ENCODE measurements at places on chromosomes 2 and 18.

GRCh38 chr2:173989884-173990215, 24.7 kb upstream of the SP3 start:
- DNase-seq = no peak

DNA sequence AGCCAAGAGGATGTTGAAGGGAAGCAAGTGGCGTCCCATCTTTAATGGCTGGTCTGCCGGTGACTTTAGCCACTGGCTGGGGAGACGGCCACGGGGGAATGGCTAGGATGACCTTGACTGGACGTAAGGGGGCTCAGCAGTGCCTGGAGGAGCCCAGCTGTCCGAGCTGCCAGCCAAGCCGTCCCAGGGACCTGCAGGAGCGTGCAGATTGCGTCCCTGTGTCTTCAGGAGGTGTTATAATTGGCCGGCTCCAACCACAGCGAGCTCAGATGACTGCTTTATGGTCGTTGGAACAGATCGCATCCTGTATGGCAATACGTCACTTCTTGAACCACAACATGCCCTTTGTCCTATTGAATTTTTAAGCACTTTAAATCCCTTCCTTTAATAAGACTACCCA, 204.6 kb downstream of the EIPR1 start:
- DNase-seq = no peak

DNA sequence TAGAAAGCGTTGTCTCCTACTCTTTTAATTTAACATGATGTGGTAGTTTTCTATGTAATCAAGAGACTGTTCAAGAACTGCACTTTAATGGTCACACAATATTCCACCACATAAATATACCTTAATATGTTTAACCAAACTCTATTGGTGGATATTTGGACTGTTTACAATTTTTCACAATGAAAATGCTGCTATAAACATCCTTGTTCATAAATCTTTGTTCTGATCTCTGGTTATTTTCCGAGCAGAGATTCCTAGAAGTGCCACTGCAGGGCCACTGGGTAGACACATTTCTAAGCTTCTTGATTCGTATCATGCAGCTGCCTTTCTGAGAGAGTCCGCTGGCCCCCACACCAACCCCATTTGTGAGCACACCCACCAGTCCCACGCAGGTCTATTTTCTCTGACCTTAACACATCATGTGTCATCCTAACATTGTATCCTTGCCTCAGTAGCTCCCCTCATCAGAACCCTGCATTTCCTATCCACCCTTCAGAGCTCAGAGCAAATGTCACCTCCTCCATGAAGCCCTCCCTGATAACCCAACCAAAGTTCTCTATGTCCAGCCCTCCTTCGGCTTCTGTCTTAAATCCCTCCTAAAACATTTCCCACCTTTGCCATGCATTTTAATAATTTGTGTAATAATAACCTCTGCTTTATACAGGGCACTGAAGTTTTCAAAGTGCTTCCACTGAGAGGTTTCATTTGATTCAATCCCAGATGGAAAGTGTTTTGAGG, 26.6 kb downstream of the KCNK3 start:
- no peak for DNase-seq

GRCh38 chr2:234686088-234686890, 189.4 kb upstream of the ARL4C start:
- no peak for DNase-seq

GRCh38 chr2:134336352-134336751, 82.5 kb downstream of the MGAT5 start:
- no peak for DNase-seq

DNA sequence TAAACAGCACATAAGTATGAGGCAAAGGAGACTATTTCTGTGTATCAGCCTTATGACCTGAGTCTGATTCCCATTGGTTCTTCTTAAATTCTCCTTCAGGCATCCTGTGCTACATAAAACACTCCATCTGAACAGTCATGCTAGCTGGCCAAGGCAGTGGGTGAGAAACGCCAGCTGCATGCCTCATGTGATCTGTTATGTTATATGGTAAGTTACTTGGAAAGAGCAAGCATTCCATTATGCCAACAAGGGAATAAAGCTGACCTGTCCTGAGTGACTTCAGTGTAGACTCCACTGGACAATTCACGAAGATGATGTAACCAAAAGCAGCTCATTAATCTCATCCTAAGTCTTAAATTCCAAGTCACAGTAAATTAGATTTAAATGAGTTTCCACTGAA, 216.5 kb upstream of the FN1 start:
- DNase-seq = no peak

GRCh38 chr18:10265560-10266333, 188.7 kb upstream of the APCDD1 start:
- DNase-seq = peak; percentile 23

- DNase-seq = no peak
Observed at GRCh38 chr2:26067980-26068507, 34.2 kb downstream of the RAB10 start.

GRCh38 chr2:101251844-101252407, 760 bp upstream of the CNOT11 start:
- DNase-seq = no peak

- no peak for DNase-seq
Observed at GRCh38 chr2:121408641-121409040, 122.0 kb upstream of the RNU4ATAC start.

DNA sequence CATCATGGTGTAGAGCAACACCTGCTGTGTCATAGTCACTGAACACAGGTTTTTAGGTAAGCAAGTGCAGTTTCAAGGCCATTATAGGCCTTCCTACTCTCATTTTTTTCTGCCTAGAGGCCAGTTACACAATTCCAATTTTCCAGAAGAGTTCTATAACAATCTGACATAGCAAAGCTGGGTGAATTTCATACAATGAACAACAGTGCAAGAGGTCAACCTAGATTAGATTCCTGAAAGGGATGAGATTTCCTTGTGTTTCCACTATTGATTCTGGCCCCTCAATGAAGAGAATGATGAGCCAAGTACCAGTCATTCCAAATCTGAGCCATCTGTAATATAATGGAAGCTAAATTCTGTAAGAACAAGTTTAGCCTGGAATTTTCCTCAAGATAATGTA, 15.3 kb upstream of the CD28 start:
- no peak for DNase-seq

- DNase-seq = no peak
Observed at GRCh38 chr2:3128786-3129185, 248.8 kb downstream of the EIPR1 start.

Measured in AML-193 (cell line).